ENCODE measurements at places on chromosomes 13 and 19.

DNA sequence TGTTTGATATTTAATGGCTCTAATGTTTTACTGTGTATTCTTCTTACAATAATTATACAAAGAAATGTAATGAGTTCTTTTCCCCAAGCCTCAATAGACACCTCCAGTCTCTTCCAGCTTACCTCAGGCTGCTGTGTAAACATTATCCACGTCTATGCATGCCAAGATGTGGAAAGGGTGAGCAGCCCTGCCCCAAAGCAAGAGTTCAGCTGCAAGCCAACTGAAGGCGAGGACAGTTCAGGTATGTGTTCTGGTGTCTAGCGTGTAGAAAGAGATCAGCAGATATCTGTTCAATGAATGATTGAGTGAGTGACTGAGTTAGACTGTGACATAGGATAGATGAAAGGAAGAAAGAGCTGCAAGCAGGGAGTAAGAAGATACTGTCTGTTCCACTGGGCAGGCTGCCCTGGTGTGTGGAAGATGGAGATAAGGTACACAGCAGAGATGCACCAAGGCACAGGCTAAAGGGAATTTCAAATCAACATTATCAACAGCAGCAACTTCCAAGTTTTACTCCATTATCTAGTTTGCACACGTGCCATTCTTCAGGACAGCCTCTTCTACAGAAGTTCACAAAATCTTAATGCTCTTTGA is 66.0 kb downstream of the LATS2 start:
- H3K4me3 ChIP-seq = no peak overlapping the region
- no peaks in the 10 kb centered on the region for H3K27me3 ChIP-seq
- peaks cover 5% of the 10 kb centered on the region for H3K4me1 ChIP-seq
- DNase-seq = no peak
- H3K27ac ChIP-seq = no peak overlapping the region

DNA sequence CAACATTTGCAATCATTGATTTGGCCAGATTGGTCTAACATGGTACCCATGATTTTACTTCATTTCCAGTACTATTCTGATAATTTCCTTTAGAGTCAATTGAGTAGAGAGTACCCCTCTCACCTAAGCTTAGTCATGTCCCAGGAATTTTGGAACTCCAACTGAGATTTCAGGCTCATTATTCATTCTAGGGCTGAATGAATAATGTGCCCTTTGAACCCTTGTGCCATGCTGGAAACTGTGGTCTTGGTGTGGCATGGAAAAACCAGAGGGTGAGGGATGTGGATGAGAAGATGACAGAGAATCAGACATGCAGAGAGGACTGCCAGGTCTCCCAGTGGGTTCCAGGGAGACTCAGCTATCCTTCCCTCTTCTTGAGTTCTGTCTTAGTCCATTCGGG is 30.2 kb downstream of the ITM2B start:
- H3K4me1 ChIP-seq = no peaks in the 10 kb centered on the region
- DNase-seq = no peak
- no peak overlapping the region for H3K27ac ChIP-seq

GRCh38 chr13:103178986-103179943 is 113.0 kb upstream of the SLC10A2 start:
- no peaks in the 10 kb centered on the region for H3K4me1 ChIP-seq
- no peak overlapping the region for H3K27ac ChIP-seq

- no peak overlapping the region for H3K27ac ChIP-seq
- H3K4me3 ChIP-seq = no peak overlapping the region
- no peaks in the 10 kb centered on the region for H3K4me1 ChIP-seq
- DNase-seq = no peak
These were observed 704.6 kb upstream of the PCDH9 start for GRCh38 chr13:67934617-67935330.
